Left kidney (tissue), 8 donors: ENCODE measurements at places on chromosomes 2 and 18.

- no peak for DNase-seq
Observed at GRCh38 chr2:69692424-69692823, 48.9 kb upstream of the AAK1 start.

DNA sequence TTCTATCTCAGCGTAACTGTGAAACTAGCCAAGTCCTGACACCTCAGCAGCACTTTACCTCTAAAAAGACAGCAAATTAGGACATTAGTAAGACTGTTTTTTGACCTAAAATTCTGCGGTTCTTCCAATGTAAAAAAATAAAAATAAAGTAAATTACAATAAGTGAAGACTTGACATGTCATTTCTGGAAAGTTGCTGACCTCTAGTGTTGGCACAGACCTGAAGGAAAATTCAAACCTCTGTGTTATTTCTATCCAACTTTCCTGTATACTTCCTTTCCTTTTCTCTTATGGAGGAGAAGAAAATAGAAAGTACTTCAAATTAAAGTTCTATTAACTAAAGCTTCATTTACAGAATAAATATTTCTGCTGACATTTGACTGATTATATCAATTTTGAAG lies 110.6 kb downstream of the TMEM182 start:
- DNase-seq: no peak

- DNase-seq: no peak
Observed at GRCh38 chr2:158756331-158756730, 38.8 kb upstream of the DAPL1 start.

- no peak for DNase-seq
Observed at GRCh38 chr2:58891828-58892377, 650.8 kb upstream of the FANCL start.

GRCh38 chr18:76727589-76727988 lies 94.8 kb upstream of the ZNF236 start:
- DNase-seq: no peak

DNA sequence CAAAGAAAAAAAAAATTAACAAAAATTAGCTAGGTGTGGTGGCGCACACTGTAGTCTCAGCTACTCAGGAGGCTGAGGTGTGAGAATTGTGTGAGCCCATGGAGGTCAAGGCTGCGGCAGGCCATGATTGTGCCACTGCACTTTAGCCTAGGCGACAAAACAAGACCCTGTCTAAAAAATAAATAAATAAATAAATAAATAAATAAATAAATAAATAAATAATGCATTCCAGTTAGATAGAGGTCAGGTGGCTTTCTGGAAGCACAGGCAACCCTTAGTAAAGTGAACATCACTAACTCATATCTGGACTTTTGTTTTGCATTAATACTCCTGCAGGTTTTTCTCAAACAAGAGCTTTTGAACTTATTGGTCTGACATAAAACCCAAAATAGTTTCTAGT lies 206.8 kb downstream of the L3MBTL4 start:
- DNase-seq: no peak

GRCh38 chr2:207228402-207228801 lies 62.7 kb upstream of the KLF7 start:
- DNase-seq: no peak

GRCh38 chr18:35619941-35620340 lies 38.4 kb downstream of the GALNT1 start:
- DNase-seq: no peak

DNA sequence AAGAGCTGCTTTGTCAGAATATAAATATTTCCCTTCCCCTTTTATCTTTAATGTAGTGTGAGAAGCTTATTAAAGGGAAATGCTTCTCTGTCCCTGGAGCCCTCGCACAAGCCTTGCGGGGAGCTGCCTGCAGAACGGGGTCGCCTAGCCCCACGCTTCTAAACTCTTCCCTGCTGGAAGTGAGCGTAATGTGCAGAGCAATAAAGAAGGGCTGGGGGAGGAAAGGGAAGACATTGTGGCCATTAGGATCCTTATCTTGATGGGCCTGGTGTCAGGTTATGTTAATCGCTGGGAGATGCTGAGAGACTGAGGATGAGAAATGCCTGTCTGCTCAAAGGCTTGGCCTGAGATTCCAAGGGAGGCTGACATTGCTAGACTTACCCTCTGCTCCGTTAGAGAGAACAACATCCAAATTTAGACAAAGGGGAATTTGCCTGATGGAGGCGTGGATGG lies 18.9 kb upstream of the FZD7 start:
- DNase-seq: no peak

GRCh38 chr18:28007841-28008240 lies 169.1 kb downstream of the CDH2 start:
- no peak for DNase-seq

DNA sequence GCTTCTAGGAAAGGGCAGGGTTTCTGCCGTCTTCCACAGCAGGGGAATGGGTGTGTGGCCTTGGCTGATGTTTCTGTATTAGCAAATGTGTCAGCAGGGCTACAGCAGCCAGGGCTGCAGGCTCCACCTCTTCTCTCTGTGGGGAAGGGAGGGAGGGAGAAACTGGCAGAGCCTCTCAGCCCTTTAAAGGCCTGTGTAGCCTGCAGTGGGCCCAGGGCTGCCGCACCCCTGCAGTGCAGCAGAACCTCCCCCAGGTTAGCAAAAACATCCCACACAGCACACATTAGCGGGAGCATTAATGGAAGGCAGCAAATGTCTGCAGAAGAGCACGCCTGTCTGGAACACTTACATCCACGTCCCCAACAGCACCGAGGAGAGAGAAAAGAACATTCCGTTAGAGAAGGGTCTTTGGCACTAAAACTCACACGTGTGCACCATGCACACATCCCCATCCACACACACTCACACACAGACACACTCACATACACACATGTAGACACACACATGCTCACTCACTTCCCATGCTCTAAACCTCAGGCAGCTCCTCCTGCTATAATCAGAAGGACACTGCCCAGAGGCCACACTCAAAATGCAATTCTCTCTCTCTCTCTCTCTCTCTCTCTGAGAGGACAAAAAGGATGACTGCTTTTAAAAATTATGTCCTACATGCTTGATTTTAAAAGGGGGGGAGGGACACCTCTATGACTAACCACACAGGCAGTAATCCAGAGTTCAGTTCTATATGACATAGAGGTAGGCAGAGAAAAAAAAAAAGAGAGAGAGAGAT lies 24.1 kb downstream of the MRPL35 start:
- peak; percentile 51 for DNase-seq

- no peak for DNase-seq
Observed at GRCh38 chr2:187118331-187119099, 269.5 kb upstream of the ZSWIM2 start.

DNA sequence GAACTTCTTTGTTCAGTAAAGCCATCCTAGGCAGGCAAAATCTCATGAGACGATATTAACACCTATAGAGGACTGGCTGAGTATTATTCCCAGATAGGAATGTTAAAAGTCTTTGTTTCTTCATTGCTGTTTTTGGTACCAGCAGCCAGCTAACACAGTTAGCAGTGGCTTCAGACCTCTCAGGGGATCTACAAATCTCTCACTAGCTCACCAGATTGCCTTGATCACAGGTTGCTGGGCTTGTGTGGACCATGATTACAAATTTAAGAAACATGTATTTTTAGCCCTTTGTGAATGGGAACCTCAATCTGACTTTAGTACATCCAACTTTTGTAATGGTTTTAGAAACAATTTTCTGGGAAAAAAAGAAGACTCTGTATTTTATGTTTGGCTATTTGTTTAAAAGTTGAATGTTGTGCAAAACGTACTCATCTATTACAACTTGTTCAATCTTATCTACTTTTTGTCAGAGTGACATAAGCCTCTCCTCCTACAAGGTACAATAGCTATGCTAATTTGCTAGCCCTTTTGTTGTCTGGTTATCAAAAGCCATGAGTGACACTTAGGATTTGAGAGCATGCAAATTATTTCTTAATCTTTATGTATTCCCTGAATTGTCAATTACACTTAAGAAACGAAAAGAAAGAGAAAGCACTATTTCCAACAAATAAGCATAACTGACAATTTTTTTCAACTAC lies 693.1 kb downstream of the ERBB4 start:
- no peak for DNase-seq

DNA sequence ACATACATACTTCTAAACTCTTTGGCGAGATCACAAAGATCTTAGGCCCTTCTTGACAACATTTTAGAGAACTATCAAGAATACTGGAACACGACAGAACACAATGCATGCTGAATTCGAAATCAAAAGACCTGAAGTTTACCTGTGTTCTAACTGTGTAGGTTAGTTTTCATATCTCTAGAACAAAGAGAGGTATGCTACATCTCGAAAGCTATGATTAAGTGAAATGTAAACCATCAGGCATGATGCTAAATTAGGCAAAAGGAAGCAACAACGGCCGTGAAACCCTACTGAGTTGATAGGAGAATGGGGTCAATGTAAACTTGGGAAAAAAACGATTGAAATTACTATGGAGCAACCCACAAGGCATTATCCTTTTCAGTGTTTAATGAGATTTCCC lies 43.7 kb downstream of the IKZF2 start:
- no peak for DNase-seq
